ENCODE measurements at places on chromosomes 3 and 15.

DNA sequence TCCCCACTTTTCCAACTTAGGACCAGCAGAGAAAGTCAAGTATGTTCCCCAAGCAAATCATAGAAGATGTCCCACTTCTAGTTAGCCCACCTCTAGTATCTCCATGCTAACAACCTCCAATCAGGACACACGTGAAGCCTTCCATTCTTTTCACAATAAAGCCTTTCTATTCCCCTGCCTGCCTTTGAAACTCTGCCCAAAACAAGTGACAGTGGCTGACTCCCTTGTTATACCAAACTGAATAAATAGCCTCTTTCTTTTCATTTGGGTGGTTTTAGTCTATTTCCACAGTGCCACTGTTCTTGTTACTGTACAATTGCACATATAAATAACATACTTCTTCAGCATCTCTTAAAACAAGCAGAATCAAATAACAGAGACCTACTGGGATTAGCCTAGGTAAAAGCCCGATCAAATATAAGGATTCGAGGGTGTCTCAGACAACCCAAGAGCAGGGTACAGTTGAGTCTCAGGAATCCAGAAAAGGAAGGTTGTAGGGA, 118.0 kb upstream of the NPHP3 start:
- no peak for DNase-seq

DNA sequence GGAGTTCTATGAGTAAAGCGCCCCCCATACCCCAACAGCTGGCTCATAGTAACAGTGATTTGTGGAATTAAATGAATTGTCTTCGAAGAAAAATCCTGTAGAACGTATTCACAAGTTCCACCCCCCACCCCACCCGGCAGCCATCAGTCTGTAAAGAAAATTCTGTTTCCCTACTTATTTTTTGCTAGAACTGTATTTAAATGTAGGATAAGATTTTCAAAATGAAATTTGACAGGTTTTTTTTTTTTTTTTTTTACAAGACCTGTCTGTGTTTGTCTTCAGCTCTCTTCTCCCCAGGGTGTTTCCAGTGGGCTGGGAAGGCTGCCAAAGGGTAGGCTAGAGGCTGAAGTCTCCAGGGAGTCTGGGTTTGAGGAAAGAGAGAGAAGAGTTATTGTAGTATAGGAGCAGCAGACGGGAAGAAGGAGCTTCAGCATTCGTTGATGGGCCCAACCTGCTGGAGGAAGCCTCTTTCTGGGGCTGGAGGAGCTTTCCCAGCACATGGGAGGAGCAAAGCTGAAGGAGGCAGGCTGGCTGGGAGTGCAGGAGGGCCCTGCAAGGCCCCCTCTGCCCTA, 130.6 kb upstream of the SEMA6D start:
- DNase-seq: no peak

DNA sequence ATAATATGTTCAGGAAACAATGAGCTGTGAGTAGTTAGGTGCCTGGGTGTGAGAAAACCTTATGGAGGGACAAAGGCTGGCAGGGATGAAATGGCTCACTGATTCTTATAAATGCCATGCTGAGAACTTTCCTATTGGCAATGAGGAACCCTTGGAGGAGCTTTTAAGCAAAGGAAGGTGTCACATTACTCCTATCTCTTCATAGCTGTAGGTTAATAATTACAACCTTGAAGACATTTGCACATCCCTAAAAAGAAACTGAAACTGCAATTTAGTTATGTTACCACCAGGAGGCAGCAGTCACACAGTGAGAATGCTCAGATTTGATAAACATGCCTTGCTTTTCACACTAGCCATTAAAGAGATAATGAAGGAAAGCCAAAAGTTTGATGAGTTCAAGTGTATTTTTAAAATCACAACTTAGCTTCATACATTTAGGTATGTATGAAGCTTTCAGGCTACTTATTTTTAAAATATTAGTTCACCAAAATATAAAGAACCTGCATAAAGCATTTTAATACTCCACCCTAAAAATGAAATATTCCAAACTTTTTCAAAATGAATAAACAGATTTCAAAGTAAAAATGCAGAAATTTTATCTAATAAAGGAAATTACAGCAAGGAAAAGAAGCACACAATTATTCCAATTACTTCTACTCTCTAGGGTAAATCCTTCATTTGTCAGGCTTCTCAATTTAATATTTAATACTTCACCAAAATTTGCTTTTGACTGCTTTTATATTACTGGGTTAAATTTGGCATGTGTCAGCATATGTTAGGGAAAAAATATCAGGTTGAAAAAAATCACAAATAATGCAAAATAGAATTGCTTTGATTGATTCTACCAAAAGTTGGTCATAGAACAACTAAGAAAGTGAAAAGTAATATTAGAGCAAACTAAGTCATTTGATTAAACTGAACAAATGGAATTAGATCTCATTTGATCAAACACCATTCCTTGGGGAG, 136.9 kb upstream of the SLC2A2 start:
- DNase-seq: peak; percentile 19

DNA sequence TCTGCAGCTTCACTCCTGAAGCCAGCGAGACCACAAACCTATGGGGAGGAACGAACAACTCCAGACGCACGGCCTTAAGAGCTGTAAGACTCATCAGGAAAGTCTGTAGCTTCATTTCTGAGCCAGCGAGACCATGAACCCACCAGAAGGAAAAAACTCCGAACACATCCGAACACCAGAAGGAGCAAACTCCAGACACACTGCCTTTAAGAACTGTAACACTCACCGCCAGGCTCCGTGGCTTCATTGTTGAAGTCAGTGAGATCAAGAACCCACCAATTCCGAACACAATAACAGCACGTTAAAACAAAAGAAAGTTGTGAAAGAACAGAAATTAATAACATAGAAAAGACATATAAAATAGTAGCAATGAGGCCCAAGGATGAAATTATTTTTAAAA, 300.5 kb upstream of the MDFIC2 start:
- no peak for DNase-seq

GRCh38 chr3:45932112-45932511, 11.2 kb upstream of the CXCR6 start:
- no peak for DNase-seq

DNA sequence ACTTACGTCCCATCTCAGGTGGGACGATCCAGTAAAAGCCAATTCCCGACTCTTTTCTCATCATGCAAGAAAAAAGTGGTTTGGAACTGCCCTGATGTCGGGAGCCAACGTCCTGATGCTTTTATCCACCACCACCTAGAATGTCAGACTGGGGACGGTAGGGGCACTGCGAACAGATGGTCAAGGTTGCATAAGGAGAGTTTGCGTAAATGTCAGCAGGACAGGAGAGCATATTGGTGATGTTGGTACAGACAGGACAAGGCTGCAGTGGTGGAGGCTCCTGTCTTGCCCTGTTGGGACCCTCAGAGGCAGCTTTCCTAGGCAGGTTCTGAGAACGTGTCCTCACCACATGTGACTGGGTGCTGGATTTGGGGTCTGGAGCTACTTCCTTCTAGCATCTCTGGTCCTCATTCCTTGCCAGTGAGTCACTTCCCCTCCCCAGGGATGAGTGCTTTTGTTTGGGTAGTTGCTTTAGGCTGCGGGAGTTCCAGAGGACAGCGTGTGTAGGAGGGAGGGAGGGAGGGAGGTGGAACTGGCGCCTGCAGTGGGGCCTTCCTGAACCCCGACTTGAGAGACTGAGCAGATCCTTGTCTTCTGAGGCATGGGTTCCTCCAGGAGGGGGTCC, 21.0 kb downstream of the THSD4 start:
- DNase-seq: no peak

- peak; percentile 36 for DNase-seq
These were observed 951 bp downstream of the POMGNT2 start for GRCh38 chr3:43104660-43105595.

DNA sequence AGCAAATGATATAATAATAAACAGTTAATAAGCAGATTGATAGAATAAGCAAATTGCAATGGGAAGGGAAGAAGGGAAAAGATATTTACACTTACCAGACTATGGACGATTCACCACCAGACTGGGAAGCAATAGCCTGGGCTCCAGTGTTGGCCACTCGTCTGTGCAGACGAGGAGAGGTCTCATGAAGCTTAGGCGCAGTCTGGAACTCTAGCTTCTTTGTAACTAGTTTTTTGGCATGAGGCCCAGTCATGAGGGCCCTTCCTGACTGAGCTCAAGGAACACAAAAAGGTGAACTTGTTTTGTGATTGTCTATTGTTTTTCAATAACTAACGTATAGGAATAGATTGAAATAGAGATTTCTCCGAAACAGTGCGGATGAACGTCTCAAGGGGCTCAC, 63.3 kb upstream of the GATM start:
- DNase-seq: no peak

GRCh38 chr3:37545479-37545878, 316.2 kb upstream of the CTDSPL start:
- no peak for DNase-seq

All from stimulated activated naive CD8-positive, alpha-beta T cell treated with anti-CD3 and anti-CD28 coated beads, Interleukin-15, amount 100 ng/mL, for 72 hours (primary cell).